GDM1 (cell line): ENCODE measurements at places on chromosomes 7 and 10.

GRCh38 chr10:71740069-71740653, 20.6 kb upstream of the C10orf105 start:
- no peak for DNase-seq

GRCh38 chr10:78762086-78762630, 306.6 kb upstream of the ZMIZ1 start:
- DNase-seq: no peak

- DNase-seq: no peak
These were observed 184.8 kb downstream of the AUTS2 start for GRCh38 chr7:69782917-69783684.

- no peak for DNase-seq
These were observed 62.5 kb downstream of the PWWP2B start for GRCh38 chr10:132459301-132460003.

DNA sequence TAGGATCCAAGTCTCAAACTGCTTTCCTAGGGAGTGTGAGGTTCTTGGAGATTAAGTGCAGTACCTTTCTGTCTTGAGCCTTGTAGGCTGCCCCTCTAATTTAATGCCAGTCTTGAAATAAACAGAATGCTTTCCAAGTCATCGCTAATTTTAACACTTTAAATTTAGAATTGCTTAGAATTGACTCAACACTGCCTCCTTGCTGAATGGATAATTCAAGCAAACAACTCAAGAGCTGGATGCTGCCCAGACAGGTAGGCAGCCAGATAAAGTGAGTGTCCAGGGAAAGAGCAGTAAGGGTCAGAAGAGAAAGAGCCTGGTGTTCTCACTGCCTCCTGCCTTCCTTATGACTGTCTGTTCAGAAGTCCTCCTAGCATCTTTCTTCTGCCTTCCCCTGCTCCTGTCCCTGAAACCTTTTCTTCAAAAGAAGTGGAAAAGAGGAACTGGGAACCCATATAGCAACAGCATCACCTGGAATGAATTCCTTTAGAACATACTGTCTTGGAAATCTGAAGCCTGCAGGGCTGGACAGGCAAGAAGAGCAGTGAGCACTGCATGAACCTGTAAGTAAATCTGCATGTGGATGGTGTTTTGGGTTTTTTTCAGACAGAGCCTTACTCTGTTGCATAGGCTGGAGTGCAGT, 3.1 kb upstream of the GOT1 start:
- DNase-seq: no peak

- no peak for DNase-seq
These were observed 145.9 kb downstream of the NRCAM start for GRCh38 chr7:108310351-108310750.

DNA sequence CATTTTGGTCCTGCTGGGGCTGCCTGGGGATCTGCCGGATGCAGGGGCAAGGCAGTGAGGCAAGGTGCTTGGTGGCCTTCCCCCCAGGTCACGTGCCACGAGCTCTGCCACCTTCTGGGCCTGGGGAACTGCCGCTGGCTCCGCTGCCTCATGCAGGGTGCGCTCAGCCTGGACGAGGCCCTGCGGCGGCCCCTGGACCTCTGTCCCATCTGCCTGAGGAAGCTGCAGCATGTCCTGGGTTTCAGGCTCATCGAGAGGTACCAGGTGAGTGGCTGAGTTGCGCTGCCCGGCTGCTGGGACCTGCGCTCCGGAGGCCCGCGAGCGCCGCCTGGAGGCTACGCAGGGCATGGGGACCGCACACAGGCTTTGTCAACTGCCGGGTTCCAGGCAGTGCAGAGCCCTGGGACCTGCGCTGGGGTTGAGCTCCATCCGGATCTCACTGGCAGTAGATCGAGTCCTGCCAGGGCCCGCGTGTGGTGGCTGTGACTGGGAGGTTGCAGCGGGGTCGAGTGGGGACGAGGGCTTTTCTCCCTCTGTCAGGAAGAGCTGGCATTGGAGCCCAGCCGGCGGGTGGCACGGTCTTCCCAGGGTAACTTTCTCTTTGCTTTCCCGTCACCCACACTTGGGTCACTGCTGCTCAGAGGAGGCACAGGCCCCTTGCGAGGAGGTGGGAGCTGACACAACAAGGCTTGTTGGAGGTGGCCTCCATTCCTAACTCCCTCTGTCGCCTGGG, 21.7 kb downstream of the AMZ1 start:
- DNase-seq: no peak

DNA sequence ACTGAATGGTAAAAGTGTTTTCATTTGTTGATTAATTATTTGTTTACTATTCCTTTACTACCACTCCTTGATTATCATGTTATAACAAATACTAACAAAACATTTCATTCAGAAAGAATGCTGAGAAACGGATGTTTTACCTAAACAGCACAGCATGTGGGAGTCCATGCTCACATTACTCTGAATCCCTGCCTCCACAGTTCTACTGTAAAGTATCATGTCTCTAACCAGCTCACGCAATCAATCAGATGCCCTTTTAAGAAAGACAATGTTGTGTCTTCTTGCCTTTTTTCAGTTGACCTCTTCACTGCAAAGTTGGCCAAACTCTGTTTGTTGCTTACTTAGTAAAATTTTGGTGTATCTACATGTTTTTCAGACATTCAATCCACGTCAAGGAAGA, 232.5 kb upstream of the MDFIC start:
- no peak for DNase-seq
